ENCODE measurements at places on chromosomes 7 and 10.
A peak's percentile ranks its signal among the peaks of the same experiment; 100 is the strongest.

DNA sequence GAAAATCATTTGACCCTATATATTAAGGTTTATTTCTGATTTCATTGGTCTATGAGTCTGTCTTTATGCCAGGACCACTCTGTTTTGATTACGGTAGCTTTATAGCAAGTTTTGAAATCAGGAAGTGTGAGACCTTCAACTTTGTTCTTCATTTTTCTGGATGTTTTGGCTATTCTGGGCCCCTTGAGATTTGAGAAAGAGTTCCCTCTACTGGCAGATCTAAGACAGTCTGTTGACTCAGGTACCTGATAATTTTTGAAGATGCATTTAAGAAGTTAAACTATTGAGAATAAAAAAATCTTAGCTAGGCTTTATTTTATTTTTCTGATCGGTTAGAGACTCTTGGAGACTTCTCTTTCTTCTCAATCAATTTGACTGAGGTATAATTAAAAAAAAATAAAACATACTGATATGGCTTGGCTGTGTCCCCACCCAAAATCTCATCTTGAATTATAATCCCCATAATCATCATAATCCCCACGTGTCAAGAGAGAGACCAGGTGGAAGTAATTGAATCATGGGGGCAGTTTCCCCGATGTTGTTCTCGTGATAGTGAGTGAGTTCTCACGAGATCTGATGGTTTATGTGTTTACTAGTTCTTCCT lies 209.2 kb downstream of the SNX10 start:
- DNase-seq, result no peak

GRCh38 chr10:131907679-131908078 lies 6.9 kb downstream of the PPP2R2D start:
- DNase-seq, result no peak

DNA sequence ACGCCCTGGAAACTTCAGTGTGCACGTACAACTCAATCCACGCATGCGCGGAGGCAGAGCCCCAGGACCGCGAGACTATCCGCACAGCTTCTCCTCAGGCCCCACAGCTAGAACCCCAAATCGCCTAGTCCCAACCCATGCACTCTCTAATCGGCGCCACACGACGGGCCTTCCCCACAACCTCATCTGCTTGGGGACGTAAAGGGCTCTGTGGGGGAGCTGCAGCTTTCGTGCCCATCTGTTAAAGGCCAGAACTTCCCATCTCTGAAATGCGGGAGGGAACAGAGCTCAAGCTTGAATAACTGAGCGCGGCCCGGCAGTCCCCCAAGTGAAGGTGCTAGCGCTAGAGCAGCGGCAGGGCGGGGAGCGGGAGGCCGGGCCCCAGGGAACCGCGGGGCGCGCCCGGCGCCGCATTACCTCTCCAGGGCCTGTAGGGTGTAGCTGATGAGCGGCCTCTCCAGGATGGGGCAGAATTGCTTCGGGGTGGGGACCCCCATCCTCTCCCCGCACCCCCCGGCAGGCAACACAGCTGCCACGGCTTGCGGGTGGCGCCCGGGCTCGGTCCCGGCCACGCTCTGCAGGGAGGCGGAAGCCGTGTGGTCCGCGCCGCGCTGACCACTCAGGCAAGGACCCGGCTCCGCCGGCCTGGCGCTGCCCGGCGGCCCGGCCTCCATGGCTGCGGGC lies 547 bp downstream of the CRPPA start:
- peak; percentile 41 for DNase-seq

GRCh38 chr7:10560497-10560896 lies 413.2 kb upstream of the PHF14 start:
- DNase-seq, result no peak

DNA sequence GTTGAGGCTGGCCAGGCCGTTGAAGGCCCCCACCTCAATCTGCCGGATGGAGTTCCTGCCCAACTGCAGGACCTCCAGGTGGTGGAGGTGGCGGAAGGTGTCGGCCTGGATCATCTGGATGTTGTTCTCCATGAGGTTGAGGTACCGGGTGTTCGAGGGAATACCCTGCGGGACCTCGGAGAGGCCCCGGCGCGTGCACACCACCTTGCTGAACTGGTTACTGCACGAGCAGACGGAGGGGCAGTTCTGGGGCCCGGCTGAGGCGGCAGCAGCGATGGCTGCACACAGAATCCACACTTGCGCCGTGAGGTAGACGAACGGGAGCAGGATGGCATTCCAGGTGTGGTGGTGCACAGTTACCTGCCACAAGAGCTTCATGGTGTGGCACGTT lies 979 bp downstream of the LRRC4 start:
- no peak for DNase-seq

GRCh38 chr7:80184693-80185092 lies 50.1 kb downstream of the GNAI1 start:
- DNase-seq, result no peak

DNA sequence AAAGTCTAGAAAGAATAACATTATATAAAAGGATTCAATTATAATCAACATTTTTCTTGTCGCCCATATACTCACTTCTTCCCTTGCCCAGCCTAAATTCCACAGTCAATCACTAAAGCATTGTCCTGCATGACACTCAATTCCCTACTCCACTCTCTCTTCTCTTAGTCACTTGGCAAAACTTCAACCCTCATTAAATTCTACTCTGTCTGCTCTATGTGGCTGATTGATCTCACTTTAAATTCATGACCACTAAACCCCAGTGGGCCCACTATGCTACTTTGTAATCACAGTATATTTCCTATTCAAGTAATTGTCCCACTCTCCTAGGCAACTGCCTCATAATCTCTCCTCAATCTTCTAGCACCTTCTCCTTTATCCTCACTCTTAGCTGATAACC lies 54.1 kb downstream of the MTERF1 start:
- no peak for DNase-seq

DNA sequence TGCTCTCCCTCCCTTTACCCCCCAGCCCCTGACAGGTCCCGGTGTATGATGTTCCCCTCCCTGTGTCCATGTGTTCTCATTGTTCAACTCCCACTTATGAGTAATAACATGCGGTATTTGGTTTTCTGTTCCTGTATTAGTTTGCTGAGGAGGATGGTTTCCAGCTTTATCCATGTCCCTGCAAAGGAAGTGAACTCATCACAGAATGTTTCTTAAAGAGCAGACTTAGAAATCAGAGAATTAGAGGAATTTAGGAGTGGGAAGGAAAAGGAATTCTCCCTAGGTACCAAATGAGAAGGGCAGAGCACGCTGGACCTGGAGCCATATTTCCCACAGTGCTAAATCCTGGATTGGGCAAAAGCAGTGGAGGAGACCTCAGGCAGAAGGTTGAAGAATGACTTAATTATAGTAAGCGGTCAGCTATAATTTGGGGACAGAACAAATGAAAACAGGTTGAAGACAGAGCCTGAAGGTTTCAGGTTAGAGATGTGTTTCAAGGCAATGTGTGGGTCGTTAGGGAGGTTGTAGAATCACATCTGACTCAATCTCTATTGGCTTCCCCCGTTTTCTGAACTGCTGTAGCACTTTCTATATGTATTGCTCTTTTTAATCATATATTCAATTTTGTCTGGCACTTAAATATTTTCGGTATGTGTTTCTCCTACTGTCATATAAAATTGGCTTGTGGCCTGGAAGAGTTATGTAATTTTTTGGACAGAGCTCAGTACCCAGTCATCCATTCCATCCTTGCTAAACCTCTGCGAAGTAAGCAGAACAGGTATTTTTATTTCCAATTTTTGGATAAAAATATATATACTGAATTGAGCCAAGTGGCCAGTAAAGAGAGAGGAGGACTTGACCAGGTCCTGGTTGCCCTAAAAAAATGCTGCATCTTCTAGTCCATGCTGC lies 210.5 kb upstream of the KLF6 start:
- DNase-seq, result no peak

DNA sequence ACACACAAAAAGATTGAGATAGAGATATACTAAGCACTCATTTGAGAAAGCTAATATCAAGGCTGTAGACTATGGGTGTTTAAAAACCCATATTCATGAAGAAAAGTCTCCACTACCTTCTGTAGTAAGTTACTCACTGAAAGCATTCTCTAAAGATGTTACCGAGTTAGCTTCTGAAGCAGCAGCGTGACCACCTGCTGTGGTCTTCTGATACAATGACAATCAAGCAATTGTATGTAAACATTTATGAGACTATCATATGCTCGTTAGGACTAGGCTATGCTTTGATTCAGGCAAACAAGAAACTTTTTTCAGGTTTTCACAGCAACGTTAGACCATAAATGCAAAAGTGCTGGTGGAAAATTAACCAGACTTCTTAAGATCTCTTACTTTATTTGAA lies 11.2 kb downstream of the RHOBTB1 start:
- DNase-seq, result no peak

GRCh38 chr10:35237766-35238512 lies 98.4 kb upstream of the CCNY start:
- DNase-seq, result no peak

GRCh38 chr10:73456187-73456890 lies 23.0 kb upstream of the MSS51 start:
- DNase-seq, result no peak

DNA sequence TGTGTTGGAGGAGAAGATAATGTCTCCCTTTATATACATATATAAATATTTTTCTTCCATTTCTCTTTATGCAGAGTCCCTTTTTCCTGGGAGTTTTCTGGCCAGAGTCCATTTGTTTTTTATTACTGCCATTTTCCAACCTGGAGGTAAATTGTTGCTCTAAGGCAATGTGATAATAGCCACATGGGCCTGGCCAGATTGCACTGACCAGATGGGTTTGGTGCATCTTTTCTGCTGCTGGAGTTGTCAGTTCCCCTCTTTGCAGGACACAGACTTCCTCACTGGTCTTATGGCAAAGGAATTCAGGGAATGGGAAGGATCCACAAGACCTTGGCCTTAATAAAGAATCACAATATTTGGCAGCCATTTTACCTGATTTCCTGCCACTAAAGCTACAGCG lies 254.9 kb downstream of the SORCS3 start:
- no peak for DNase-seq

GRCh38 chr7:41855798-41856197 lies 152.9 kb upstream of the INHBA start:
- no peak for DNase-seq

DNA sequence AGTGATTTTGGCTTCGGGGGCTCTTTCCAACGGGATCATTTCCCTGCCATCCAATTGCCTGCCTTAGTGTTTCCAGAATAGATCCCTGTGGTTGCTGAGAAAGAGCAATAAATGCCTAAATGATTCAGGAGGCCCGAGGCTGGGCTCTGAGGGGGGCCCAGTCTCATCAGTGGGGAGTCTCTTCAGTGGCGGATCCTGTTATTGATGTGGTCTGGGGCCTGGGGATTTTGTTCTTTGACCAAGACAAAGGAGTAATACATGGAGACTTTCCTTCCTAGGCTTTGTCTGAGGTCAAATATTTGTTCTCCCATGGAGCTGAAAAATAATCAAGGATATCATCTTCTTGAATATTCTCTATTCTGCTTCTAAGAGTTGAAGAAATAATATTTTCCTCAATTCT lies 40.8 kb downstream of the TAS2R41 start:
- DNase-seq, result no peak

GRCh38 chr7:6273917-6274630 lies 1.6 kb upstream of the CYTH3 start:
- DNase-seq, result no peak

DNA sequence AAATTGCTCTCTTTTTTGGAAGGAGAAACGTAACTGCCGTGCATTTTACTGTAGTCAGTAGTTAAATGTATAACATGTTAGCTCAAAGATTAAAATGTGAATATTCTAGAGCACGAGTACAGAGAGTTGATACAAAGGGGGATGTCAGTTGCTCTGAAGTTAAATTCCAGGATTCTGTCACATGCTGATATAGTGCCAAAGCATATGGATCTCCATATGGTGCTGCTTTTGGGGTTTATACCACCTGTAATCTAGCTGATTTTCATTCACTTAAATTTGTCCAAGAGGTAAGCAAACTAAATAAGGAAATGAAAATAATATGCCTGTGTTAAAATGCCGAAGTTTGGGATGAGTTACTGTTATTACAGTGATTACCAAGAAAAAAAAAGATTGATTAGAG lies 298.6 kb downstream of the EXOC4 start:
- no peak for DNase-seq

DNA sequence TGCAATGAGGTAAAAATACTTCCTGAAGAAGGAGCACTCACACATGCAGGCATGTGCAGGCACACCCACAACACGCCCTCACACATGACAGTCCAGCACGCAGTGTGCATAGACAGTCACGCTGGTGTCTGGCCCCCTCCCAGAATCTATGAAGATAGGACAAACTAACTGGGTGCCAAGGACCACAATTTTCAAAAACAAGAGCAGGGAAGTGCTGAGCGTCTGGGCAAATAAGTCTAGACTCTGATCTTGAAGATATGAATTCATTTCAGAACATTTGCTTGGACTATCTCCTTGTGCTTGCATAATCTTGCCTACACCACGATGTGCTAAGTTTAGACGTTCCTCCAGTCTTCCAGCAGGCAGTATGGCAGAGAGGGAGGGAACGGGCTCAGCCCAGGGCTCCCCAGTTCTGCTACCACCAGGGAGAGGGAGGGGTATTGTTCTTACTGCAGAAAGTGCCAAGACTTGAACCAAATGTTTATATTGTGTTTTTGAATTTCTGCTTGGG lies 276.5 kb upstream of the KLF6 start:
- DNase-seq, result no peak

GRCh38 chr10:132446661-132447445 lies 49.9 kb downstream of the PWWP2B start:
- peak; percentile 93 for DNase-seq

GRCh38 chr10:102856758-102857424 lies 2.8 kb downstream of the BORCS7 start:
- no peak for DNase-seq

GRCh38 chr10:124347956-124348355 lies 70.8 kb downstream of the OAT start:
- no peak for DNase-seq

GRCh38 chr7:93923296-93923695 lies 1.8 kb downstream of the GNG11 start:
- no peak for DNase-seq

DNA sequence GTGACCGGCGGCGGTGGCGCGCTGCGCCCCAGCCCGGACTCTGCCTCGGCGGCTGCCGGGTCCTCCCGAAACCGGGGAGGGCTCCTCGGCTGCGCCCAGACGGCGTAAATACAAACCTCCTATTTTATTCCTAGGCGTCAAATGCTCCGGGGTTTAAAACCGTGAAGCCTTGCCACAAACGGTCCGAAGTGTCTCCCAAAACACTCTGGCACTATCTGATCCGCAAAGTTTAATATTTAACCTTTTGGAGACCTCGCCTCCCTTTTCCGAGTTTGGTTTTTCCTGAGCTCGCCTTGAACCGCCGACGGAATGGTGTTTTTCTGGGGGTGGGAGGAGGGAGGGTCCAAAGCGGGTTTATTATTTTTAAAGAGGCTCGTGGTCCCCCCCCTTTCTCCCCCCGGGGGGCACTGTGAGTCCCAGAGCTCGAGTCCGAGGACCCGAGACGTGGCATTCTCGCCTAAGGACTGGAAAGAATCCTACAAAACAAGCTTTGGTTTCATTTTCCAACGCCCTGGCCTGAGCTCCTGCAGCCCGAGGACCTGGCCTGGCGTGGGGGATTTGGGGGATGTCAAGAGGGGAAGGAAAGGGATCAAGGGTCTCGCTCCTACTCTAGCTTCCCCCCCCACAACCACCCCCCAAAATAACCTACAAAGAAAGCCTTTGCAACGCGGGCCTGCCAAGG lies 1.8 kb downstream of the TNRC18 start:
- peak; percentile 28 for DNase-seq
